ENCODE measurements at places on chromosomes 4 and X. TPM values are rescaled to one million over a fixed set of nuclear protein-coding genes. Genes with fewer than 3 reads are reported as not detected.

The TCEAL3 gene
- total RNA-seq, result 21.4 TPM

The DCHS2 gene
- total RNA-seq, result 0.32 TPM

DNA sequence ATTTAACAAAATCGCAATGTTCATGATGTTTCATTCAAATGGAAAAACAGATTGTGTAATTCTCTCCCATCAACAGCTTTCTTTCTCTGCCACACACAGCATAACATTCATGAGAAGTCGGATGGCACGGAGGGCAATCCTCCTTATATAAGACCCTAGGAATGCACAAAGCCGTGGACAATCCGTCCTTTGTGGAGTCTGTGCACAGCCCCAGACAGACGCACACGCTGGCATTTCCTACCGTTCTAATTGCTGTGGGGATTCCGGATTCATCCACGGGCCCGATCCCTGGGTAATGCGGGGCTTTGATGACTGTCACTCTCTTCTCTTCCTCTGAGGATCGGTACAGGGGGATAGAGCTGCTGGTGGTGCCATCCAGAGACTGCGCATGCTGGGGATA is 121.9 kb upstream of the PDLIM3 start:
- DNase-seq, result no peak

The PLCXD1 gene
- total RNA-seq, result 18.1 TPM

GRCh38 chr4:1178300-1179088 is 6.1 kb upstream of the SPON2 start:
- DNase-seq, result no peak

DNA sequence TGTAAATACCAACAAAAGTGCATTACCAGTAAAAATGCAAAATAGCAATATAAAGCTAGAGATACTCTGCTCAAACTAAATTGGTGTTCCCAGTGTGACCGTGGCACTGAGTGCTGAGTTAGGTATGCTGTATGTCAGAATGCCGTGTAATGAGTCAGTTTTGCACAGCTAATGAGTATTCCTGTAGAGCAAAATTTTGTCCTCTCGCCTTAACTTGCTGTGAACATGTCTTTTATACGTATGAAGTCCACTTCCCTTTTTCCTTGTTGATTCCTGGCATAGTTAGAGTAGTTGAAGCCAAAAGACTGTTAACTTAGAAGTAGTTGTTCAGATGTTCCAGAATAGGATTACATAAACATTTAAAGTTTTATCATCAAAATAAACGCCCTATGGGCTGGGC is 11.5 kb downstream of the DCLK2 start:
- DNase-seq, result no peak

The ASMT gene
- not detected for total RNA-seq

DNA sequence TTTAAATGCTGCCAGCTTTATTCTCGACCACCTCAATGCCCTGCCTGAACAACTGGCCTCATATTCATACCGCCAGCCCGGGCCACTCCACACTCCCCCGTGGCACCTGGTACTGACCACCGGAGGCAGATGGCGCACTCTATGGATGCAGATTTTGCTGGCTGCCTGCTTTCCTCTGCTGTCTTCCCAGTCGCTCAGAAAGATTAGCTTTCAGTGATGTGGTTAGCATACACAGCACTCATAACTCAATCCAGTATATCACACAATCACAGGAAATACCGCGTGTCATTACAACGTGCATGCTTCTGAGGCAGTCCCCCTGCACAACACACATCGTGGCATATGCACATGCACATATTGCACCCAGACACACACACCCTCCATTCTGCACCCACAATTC is 147.2 kb upstream of the BCOR start:
- DNase-seq, result no peak

DNA sequence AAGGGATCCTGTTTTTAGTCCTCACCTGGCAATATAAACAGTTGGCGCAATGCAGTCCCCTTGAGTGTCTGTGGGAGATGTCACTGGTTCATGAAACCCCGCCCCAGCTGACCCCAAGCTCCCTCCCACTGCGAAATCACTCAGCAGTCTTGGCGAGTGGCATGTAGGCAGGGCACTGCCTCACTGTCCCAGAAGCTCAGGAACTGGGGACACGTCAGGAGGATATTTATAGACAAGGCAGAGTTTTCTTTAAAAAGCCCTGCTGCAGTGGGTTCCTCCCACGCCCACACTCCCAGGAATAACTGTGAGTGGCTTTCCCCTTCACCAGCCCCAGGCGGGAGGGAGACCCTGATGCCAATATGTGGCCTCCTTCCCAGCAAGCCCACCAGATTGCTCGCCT is 44.3 kb upstream of the PPP2R2C start:
- no peak for DNase-seq

The ESX1 gene
- total RNA-seq, result not detected

DNA sequence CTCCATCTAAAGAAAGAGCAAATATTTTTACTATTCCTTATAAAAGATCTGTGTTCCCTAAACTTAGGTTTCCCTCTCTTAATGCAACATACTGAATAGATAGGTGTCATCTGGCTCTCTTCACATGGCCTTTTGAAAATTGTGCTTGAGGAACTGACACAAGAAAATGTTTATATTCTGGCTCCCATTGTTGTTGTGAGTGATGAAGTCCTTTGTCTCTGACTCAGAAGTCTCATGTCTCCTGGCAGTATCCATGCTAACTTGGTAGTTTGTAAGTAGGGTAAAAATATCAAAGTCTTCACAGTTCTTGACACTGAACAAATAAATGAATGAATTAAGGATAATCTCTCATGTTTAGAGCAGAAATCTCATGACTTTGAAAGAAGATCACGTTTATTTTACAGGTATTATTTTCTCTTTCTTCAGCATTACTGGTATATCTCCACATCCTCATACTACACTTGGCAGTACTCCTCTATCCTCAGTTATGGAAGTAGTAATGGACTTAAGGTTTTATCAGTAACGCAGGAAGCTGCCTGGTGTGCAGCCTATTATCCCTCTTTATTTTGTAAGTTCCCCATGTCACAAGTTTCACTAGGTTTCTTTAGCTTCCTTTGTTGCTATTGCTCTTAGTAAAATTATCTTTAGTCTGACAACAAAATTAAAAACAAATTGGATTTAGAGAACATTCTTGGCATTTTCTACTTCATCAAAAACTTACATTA is 14.2 kb upstream of the PABPC4L start:
- no peak for DNase-seq

- DNase-seq, result no peak
These were observed 24.4 kb downstream of the CDKL2 start for GRCh38 chr4:75605928-75606327.

The MSX1 gene
- total RNA-seq, result 38.9 TPM

The CPE gene
- total RNA-seq, result 90.4 TPM

DNA sequence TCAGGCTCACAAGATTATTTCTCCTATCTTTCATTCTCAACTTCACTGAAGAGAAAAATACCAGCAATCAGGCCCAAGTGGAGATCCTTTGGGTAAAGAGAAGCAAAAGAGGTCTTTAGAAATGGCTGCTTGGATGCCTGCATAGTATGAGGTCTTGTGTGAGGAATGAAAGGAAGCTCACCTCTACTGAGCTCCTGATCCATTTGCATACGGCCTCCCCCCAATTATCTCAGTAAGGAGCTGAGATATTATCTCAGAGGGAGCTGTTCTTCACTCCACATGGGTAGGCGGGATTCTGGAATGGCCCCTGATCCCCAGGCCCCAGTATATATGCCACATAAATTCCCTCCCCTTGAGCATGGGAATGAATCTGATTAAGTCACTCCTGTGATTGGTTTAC is 75.8 kb downstream of the EVC2 start:
- DNase-seq, result no peak

DNA sequence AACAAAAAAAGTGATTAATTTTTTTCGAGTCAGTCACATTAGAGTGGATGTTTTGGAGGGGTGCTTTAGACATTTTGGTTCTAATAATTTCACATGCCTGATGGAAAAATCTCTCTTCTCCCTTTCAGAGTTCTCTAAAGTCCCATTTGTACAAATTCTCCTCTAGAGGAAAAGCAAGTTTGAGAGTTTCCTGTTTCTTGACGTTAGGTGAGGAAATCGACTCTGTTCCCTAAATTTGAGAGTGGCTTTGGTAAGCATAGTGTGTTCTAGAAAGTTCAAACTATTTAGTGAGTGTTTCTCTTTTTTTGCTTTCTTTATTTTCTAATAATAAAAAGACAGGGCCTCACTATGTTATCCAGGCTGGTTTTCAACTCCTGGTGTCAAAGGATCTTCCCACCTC is 1.6 kb upstream of the ATP6AP2 start:
- DNase-seq, result no peak

GRCh38 chrX:41824551-41824950 is 98.8 kb downstream of the CASK start:
- DNase-seq, result no peak

GRCh38 chr4:119286377-119287002 is 35.4 kb downstream of the FABP2 start:
- no peak for DNase-seq

The MGAT4D gene
- total RNA-seq, result not detected

The HELT gene
- total RNA-seq, result not detected

The GYPE gene
- total RNA-seq, result 1.7 TPM

All from mesenteric fat pad (tissue), 1 donor.